ENCODE measurements at places on chromosomes 3 and 15.
A peak's percentile ranks its signal among the peaks of the same experiment; 100 is the strongest.

- peak; percentile 19 for DNase-seq
Observed at GRCh38 chr3:193620650-193621049, 27.6 kb downstream of the OPA1 start.

- DNase-seq, result peak; percentile 21
Observed at GRCh38 chr15:42059661-42060476, 34.5 kb downstream of the PLA2G4D start.

DNA sequence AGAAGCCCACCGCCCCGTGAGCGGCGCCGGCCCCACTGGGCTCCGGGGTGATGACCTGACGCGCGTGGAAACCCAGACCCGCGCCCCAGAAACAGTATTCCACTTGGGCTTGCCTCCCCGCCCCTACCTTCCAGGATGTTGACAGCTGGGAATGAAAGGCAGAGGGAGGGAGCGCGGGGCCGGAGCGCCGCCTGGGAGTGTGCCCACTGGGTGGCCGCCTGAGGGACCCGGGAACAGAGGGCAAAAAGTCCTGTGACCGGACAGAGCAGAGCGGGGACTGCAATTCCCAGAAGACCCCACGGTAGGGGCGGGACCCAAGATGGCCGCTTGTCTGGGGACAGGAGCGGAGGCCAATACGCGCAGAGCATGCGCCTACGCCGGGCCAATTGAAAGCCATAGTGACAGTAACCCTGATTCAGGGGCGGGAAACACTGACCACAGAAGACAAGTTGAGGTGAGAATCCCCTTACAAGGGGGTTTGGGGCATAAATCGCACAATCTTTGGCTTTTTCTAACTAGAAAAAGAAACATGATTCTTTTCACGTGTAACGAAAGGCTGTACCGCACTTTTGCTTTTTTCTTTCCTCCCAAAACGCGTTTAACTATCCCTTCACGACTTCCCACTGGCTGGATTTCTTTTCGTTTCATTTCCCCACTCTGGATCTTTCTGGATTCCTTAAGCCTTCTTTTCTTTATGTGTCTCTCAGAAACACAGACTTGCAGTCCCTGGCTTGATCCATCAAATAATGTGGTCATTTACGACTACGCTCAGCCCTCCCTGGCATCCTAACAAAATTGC, at the start of gene FHIT:
TSS of gene FHIT (minus strand) at position 279 of the 799 bp plus-strand sequence.
- DNase-seq, result peak; percentile 90

GRCh38 chr15:68606375-68606774, 27.6 kb downstream of the CORO2B start:
- no peak for DNase-seq

- DNase-seq, result peak; percentile 21
Observed at GRCh38 chr3:27451251-27451650, 32.9 kb downstream of the SLC4A7 start.

DNA sequence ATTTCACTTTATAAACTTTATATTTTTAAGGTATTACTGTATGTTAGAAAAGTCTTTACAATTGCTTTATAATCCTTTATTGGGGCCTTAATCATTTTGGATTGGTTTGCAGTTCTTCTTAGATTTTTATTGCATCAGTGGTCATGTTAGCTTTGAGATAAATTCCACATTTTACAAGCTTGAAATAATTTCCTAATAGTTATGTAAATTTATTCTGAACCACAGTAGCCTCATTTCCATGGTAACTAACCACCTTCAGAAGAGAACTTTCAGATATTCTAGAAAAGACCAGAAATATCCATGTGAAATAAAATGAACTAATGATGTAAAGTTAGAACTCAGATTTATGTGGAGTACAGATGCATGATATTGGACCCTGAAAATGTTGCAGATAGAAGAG, 94.2 kb downstream of the NEO1 start:
- no peak for DNase-seq

DNA sequence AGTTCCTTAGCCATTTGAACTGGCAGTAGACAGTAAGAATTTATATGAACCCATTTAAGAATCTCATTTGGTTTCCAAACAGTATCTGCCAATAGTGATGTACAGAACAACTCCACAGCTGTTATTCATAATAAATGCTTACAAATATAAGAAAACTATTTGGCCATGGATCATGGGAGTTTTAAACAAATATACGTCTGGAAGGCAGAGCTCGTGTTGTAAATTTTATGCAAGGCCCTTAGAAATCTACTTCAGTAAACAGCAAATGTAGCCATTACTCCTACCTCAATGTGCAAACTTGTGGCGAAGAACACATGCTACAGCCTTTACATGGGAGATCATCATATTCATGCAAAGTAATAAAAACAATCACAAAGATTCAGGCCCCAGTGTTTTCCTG, 65.3 kb upstream of the NANOGP8 start:
- peak; percentile 19 for DNase-seq

- DNase-seq, result peak; percentile 9
Observed at GRCh38 chr3:25023876-25024275, 404.2 kb upstream of the RARB start.
